Parietal lobe (tissue), 2 donors: ENCODE measurements at places on chromosomes 16 and 17. TPM values are rescaled to one million over a fixed set of nuclear protein-coding genes. Genes with fewer than 3 reads are reported as not detected.

The ODAD4 gene
- total RNA-seq: 3.1 TPM

The HSPB9 gene
- not detected for total RNA-seq

The SALL1 gene
- 11.9 TPM for total RNA-seq

The CCDC200 gene
- not detected for total RNA-seq

The DHX38 gene
- 79.2 TPM for total RNA-seq

The CCL17 gene
- total RNA-seq: not detected

The CLDN7 gene
- not detected for total RNA-seq

The SLC2A4 gene
- total RNA-seq: not detected

The HOXB1 gene
- not detected for total RNA-seq

The TNP2 gene
- total RNA-seq: not detected
